ENCODE measurements at places on chromosomes 6 and 20.

GRCh38 chr6:41374618-41375590 lies 39.5 kb downstream of the NCR2 start:
- no peak for DNase-seq

- DNase-seq, result no peak
Measured at GRCh38 chr6:85004361-85004995, 240.1 kb upstream of the TBX18 start.

DNA sequence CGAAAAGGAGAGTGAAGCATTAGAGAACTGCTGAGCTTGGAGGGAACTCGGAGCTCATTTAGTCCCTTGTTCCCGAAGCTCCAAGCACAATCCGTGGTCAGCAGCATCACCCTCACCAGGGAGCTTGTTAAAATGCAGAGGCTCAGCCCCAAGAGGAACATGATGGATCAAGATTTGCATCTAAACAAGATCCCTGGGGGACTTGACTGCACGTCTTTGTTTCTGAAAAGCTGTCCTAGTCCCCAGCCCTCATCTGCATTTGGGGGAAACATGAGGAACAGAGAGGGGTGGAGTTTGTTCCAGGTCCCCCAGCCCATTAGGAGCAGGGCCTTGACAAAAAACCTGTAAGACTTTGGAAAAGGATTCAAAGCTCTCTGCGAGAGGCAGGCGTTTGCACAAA lies 4.1 kb upstream of the LBP start:
- no peak for DNase-seq

- no peak for DNase-seq
Measured at GRCh38 chr20:57180954-57181353, 85.5 kb downstream of the BMP7 start.

DNA sequence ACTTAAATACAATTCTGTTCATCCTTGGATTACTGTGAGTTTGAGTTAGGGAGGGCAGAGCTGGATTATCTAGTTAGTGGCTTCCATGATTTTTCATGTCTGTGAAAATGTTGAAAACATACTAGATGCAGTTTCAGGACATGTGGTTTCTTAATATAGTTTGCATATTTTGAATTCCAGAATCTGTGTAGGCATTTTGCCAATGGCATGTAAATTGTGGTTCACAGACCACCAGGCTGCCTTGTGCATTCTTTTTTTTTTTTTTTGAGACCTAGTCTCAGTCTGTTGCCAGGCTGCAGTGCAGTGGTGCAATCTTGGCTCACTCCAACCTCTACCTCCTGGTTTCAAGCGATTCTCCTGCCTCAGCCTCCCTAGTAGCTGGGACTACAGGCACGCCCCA lies 42.8 kb downstream of the CDC5L start:
- DNase-seq, result no peak

DNA sequence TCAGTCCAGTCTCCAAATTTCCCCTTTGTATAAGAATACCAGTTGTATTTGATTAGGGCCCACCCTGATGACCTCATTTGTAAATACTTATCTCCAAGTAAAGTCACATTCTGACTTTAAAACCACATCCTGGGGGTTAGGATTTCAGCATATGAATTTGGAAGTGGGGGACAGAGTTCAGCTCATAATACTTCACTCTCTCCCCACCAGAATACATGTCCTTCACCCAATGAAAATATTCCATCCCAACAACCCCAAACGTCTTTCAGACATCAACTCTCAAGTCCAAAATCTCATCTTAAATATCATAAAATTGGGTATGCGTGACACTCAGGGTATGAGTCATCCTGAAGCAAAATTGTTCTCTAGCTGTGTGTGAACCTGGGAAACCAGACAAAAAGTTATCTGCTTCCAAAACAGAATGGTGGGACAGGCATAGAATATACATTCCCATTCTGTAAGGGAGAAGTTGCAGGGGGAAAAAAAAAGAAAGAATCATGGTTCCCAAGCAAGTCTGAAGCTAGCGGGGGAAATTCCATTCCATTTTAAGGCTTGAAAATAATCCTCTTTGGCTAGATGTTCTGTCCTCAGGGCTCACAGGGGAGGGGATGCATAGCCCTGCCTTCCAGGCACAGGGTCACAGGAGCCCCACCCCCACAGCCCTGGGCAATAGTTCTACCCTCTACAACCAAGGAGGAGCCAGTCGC lies 113.9 kb downstream of the ADAT2 start:
- no peak for DNase-seq

DNA sequence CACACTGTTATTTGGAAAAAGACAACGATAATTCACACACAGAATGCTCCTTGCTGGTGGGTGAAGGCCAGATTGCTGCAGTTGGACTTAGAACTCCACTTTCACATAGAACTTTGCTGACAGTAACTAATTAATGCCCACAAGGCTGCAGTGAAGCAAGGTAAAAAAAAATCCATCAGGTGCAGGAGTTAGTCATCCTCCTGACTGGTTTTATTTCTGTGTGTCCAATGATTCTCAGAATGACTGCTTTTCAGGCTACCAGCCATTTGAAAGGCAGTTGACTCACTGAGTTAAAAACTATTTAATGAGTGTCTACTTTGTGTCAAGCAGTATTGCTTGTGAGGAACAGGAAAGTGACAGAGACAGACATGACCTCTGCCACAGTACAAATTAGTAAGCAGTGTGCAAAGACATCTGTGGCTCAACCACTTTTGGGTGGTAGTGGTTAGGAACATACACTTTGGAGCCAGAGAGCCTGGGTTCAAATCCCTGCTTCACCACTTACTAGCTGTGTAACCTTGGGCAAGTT lies 41.9 kb downstream of the ELOVL5 start:
- DNase-seq, result peak; percentile 34
